ENCODE measurements at places on chromosomes 6 and 20.

DNA sequence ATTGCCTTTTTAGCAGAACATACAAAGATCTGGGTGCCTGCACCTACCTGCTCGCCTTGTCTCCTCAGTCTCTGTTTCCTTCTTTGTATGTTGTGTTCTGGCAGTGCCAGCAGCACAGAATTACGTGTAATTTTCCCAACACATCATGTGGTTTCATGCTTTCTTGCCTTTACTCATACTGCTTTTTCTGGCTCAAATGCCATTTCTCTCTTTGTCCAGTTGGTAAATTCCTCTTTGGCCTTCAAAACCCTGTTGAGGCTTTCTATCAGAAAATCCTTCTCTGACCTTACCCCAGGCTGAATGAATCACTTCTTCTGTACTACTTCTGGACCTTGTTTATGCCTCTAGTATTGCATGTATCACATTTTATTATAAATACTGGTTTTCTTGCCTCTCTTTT, 31.8 kb downstream of the L3MBTL3 start:
- DNase-seq: no peak

GRCh38 chr6:149470948-149471347, 13.9 kb downstream of the ZC3H12D start:
- no peak for DNase-seq

DNA sequence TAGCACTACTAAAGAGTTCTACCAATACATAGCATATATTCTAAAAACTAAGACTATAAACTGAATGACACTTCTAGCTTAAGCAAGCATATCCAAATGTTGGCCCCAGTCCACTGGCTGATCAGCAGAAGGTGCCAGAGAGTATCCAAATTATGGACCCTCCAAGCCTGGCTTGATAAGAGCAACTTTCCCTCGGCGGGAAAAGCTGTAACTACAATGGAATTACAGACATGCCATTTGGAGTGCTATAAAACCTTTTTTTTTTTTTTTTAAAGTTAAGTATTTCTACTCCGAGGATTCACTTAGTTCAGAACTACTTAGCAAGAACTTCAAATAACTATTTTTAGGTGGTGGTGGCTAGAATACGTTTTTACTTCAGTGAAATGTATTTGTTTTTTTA, 94.6 kb downstream of the EPB41L2 start:
- DNase-seq: no peak

DNA sequence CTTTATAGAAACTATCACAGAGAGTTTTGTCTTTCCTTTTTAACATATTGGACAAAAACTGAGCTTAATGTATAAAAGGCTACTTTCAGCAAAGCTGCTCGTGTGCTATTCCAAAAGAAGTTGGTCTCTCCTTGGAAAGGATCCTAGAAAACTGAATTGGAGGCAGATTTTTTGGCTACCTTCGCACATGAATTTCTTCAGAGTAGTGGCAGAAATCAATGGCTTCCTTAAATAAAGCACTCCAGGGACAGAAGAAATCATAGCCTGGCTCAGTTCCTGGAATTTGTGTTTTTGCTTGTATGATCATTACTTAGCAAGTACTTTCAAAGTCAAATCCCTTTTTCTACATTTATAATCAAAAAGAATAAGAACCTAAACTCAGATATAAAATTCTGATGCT, 780.3 kb downstream of the PHF3 start:
- no peak for DNase-seq

- DNase-seq: no peak
Observed at GRCh38 chr6:28369463-28369862, 19.7 kb downstream of the ZKSCAN3 start.

GRCh38 chr20:33963751-33964150, 30.0 kb upstream of the RALY start:
- DNase-seq: no peak

DNA sequence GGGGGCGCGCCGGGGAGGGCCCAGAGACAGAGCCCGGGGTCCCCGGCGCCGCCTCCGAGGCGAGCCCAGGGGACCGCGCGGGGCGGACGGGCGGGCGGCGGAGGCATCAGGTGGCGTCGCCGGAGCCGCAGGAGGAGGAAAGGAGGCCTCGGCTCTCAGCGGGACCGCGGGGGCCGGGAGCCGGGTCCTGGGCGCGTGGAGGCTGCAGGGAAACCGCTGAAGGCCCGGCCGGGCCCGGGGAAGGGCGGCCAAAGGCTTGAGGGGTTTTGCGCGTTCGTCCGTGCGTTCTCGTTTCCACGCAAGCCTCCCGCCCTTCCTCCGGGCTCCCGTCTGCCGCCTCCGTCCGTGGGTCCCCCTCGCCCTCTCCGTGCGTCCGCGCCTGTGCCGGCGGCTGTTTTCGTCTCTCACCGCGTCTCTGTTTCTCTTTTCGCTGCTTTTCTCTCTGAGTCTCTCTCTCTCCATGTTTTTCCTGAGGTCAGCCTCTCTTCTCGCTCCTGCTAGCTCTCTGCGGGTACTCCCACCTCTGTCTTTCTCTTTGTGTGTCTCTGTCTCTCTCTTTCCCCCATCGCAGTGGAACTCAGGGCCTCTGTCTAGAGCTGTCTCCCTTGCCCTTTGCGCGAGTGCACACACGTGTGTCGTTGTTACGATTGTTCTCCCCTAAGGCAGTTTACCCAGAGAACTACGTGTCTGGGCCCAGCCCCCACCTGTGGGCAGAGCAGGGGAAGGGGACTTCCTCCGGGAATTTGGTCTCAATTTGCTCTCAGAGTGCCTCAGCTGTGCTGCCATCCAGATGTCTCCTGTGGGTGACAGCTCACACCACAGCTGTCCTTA, 2.1 kb downstream of the IRF4 start:
- peak; percentile 62 for DNase-seq

- DNase-seq: no peak
Observed at GRCh38 chr6:37085198-37085597, 79.7 kb downstream of the FGD2 start.

- DNase-seq: peak; percentile 42
Observed at GRCh38 chr20:58649288-58650180, 1.5 kb upstream of the STX16 start.

GRCh38 chr20:3461211-3461771, 9.5 kb upstream of the ATRN start:
- no peak for DNase-seq

DNA sequence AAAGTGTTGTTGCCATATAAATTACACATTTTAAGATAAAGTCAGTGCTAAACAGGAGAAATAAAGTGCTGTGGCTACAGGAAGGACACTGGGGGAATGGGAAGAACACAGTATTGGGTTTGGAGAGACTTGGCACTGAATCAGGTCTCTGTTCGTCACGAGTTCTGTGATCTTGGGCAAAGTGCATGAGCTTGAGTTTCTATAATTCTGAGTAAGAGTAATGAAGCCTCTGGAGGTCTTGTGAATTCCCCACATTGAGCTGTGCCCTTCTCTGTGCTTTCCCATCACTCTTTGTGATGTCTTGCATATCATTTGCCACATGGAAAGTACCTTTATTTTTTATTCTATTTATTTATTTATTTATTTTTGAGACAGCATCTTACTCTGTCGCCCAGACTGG, 16.8 kb upstream of the EEF1A1 start:
- no peak for DNase-seq

DNA sequence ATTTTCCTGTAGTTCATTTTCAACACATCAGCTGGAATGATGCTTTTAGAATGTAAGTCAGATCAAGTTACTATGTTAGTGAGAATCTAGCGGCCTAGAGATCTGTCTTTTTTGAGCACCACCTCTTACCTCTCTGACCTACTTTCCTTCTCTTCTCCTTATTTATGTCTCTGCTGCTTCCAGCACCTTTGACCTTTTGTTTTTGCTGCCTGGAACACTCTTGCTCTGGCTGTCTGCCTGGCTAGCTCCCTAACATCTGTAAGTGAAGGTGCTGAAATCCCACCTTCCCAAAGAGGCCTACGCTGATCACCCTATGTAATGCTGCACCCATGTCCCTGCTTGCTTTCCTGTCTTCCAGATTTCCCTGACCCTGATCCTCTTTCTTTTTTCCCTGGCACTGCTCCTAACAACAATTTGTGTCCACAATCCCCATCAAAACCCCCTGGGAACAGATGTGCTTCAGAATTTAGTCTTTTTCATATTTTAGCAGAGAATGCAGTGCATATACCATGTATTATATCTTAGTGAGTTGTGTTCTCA, 87.8 kb downstream of the RFPL4B start:
- no peak for DNase-seq

Measured in stimulated activated CD4-positive, alpha-beta T cell treated with anti-CD3 and anti-CD28 coated beads, Interleukin-4, amount 100 ng/mL, for 24 hours (primary cell).